Activated CD8-positive, alpha-beta memory T cell treated with anti-CD3 and anti-CD28 coated beads for 4 hours (primary cell): ENCODE measurements at places on chromosomes 5 and 9.

- DNase-seq = no peak
These were observed 165.5 kb upstream of the NFIL3 start for GRCh38 chr9:91589101-91589553.

- no peak for DNase-seq
These were observed 69.8 kb upstream of the TNFSF8 start for GRCh38 chr9:115000217-115000639.

DNA sequence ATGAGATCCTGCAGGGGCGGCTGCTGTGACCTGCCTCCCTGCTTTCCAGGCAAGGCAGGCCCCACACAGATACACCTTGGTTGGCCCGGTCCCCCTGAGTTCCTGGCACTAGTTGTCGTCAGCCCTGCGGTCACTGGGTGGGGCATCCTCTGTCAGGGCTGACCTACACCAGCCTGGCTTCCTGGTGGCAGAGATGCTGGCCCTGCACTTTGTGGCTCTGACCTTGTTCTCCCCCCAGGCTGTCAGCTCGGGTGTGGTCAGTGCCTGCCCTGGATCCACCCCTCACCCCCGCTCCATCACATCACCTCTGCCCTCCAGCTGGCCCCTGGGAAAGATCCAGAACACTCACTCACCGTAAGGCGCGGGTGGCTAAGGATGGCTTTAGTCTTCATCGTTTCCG, 74.1 kb downstream of the PHF2 start:
- no peak for DNase-seq

- no peak for DNase-seq
These were observed at the start of gene PHF2 for GRCh38 chr9:93576258-93577077. TSS of gene PHF2 (plus strand) at chr9:93576584. CDS start at chr9:93576774, 190 bp downstream.
